Sciatic nerve (tissue), 2 donors: ENCODE measurements at places on chromosomes 6 and 20.

DNA sequence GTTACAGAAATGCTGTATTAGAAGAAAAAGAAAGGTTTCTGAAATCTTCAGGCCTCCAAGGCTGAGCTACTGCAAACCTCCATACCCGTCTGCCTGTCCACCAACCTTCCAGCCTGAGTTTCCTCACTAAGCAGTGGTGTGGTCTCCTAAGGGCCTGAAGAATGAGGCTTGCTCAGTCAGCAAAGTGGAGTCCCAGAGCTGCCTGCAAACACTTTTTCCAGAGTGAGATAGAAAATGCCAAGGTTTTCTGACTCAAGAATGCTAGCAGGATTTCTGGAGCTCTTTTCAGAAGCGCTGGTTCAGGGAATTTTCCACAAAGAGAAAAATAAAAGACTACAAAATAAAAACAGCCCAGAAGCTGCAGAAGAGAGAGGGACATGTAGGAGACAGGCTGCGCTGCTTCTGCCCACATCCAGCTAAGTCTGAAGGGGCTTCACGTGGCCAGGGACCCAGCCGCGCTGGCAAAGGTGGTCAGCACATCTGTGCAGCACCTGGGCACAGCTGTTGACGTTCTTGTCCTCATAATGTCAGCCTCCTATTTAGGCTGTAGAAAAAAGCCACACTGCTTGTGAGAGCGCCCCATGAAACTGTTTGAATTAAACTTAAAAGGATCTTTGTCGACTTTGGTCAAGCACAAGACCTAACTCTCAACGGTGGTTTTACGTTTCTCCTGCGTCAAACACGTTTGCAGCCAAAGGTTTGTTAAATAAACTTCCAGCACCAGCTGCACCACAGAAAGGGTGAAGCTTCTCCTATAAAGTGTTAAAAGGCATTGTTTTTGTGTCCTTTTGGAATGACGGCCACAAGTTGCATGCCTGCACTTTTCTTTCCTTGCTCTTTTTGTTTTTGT is 209.0 kb downstream of the THBS2 start:
- DNase-seq: no peak

GRCh38 chr20:52941808-52942207 is 30.4 kb upstream of the TSHZ2 start:
- no peak for DNase-seq

GRCh38 chr6:96522465-96523009 is 931 bp downstream of the UFL1 start:
- DNase-seq: no peak

DNA sequence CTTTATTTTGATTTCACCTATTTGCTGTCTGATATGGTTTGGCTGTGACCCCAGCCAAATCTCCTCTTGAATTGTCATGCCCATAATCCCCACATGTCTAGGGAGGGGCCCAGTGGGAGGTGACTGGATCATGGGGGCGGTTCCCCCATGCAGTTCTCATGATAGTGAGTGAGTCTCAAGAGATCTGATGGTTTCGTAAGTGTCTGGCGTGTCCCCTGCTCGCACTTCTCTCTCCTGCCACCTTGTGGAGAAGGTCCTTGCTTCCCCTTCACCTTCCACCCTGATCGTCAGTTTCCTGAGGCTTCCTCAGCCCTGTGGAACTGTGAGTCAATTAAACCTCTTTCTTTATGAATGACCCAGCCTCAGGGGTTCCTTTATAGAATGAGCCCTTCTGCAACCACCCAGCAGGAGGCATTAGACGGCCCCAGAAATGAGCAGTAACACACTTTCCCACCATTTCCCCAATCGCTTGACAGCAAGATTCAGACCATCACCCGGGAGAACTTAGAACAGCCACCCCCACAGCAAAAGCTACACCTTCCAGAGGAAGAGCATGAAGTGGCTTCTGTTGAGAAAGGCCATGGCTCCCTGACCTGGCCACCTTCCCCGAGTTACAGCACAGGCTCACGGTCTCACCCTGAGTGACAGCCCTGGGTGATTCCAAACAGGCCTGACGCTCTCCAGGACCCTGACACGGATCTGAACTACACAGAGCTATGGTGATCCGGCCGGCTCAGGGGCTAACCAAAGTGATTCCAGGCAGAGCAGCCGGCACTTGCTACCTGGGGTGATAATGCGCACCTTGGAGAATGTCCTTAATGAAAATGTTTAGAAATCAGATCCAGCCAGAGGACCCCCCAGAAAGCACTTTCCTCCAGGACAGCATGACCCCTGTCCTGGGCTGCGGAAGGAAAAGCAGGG is 131.2 kb upstream of the CDH4 start:
- DNase-seq: peak; percentile 63

- peak; percentile 86 for DNase-seq
These were observed 59.8 kb downstream of the NEDD9 start for GRCh38 chr6:11172501-11173327.

- DNase-seq: no peak
These were observed 360.6 kb upstream of the RUNX2 start for GRCh38 chr6:44967481-44967880.

- no peak for DNase-seq
These were observed 310.7 kb upstream of the PREP start for GRCh38 chr6:105713474-105714118.

DNA sequence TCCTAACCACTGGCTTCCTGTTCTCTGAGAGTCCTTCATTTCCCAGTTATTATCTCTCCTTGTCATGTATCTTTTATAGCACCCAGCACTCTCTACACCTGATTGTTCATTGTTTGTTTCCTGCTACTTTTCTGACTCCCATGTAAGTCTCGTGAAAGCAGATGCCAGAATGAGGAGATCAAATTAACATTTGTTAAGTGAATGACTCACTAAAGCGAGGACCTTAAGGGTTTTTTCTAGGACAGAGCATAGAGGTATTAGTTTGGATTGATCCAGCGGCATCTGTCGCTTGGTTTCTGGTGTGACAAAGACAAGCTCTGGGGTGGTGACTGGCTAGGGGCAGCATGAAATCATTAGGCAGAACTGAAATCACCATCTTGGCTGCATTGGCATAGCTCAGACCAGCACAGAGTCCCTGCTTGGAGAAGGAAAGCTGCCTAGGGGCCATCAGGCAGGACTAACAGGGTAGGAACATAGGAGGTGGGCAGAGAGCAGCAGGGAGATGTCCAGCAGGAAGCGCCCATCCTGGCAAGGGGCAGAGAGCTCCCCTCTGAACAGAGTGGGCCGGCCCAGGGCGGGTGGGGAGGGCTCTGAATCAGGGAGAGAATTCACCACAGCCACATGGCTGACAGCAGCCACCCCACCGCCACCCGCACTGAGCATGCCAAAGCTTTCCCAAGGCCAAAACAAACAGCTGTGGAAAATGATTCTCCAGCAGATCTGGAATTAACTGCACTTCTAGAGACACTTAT is 97.1 kb upstream of the CEP85L start:
- DNase-seq: no peak

DNA sequence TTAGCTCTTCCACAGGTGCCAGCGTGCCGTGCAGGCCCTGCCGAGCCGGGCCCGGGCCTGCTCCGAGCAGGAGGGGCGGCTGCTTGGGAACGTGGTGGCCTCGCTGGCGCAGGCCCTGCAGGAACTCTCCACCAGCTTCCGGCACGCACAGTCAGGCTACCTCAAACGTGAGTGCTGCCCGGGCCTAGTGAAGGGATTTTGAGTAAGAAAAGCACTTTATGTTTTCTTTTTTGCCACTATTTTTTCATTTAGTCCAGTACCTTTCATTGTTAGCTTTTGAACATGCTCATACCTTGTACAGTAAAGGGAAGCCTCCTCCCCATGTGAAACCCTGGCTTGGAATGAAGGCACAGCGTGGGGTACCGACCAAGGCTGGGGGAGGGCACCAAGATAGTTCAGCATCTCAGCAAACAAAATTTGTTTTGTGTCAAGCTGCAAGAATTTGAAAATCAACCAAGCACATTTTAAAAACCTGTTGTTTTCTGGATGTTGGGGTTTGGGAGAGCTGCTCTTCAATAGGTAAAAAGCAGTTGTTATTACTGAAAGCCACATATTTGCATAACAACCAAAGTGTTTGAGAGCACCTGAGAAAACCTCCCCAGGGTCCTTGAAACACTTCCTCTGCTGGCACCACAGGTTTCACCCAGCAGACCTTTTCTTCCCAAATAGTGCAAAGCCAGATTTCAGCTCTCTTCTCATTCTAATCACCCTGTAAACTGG is 18.4 kb downstream of the STX16 start:
- DNase-seq: no peak

DNA sequence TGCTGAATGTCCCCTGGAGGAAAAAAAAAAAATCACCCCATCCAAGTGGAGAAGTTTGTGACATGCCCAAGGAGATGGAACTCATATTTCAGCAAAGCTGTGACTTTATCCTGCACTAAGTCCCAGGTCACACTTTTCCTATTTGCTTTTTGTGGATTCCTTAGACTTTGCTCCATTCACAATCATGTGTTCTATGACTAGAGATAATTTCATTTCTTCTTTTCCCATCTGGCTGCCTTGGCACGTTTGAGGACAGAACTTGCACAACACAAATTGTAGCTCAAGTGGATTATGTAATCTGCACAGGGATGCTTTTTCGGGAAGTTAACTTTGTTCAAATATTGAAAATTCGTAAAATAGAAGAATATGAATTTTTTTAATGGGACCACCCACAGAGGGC is 100.7 kb upstream of the PTPN1 start:
- DNase-seq: no peak

- no peak for DNase-seq
These were observed 15.9 kb upstream of the MDGA1 start for GRCh38 chr6:37713529-37714119.

DNA sequence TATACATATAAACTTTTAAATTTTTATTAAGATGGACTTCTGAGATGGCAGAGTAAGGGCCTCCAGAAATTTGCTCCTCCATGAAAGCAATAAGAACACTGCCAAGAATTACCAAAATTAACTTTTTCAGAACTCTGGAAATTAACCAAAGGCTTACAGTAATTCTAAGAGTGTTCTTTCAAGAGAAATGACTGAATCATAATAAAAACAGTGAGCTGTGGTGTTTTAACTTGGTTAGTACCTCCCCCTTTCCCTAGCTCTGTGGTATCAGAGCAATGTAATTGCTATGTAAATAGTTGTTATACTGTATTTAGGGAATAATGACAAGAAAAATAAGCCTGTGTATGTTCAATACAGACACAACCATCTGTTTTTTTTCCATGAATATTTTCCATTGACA is 19.0 kb downstream of the HECA start:
- DNase-seq: no peak

GRCh38 chr6:29071831-29072723 is 15.0 kb downstream of the OR2B3 start:
- DNase-seq: no peak

DNA sequence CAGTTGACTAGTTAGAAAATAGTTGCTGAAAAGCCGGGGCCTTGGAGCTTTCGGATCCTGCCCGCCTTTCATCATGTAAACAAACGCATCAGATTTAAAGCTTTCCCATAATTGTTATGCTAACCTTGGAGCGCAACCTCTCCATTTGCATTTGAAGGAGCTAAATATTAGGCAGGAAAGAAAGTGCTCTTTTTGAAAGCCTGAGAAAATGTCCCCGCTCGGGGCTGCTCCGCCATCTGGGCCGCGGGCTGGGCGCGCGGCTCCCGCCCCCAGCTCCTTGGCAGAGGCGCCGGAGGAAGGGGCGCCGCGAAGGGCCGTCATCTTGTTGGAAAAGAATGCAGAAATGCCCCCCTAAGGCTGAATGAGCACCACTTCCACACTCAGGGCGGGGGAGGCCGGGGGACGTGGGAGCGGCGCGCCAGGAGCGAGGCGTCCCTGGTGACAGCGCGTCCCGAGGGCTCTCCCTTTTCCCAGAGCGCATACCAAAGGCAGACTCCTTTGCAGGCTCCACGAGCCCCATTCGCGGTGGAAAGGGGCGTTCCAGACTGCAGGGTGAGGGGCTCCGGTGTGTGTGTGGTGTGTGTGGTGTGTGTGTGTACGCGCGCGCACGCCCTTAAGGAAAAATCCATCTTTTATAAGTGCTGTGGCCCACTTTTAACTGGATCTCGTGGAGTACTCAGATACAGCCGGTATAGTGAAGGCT is 145.6 kb upstream of the ID4 start:
- no peak for DNase-seq
